ENCODE measurements at places on chromosomes 12 and 14.

GRCh38 chr12:96375170-96375569, 25.1 kb downstream of the CDK17 start:
- DNase-seq = no peak

- peak; percentile 40 for DNase-seq
Measured at GRCh38 chr14:64736271-64737169, 32.3 kb downstream of the PLEKHG3 start.

GRCh38 chr12:6554168-6555017, 1.4 kb downstream of the IFFO1 start:
- DNase-seq = peak; percentile 80

DNA sequence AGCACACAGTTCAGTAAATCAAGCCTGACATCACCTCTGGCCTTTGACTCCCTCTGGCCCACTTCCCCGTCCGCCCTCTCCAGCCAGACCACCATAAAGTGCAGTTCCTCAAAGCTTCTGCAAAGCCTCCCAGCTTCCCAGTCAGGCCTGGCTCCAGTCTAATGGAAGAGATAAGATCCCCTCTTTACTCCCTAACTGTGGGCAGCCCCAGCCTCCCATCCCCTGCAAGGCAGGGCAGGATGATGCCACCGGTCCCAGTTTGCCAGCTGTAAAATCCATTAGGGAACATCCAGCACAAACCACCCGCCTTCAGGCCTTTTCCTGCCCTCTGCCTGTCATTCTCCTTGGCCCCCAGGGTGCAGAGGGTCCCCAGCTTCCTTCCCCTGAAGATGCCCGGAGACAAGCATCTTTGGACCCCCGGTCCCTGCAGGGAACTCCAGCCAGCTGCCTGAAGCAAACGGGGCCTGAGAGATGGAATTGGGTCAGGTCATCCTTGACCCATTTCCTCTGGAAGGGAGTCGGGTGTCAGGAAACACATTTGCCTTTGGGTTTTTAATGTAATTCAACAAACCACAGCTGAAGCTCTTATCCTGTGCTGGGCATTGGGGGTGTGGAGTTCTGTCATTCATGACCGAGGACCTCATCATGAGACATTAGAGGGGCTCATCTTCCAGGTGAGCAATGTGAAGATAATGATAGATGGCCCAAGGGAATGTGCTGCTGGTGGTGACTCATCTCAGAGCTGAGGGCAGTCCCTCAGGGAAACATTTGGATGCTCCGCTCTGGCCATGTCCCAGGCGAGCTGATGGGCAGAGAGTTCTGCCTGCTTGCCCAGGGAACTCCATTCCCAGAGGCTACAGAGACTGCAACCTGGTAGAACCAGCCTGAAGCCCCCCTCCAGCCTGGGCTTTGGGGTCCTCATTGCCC, 93.8 kb upstream of the CLMN start:
- no peak for DNase-seq

DNA sequence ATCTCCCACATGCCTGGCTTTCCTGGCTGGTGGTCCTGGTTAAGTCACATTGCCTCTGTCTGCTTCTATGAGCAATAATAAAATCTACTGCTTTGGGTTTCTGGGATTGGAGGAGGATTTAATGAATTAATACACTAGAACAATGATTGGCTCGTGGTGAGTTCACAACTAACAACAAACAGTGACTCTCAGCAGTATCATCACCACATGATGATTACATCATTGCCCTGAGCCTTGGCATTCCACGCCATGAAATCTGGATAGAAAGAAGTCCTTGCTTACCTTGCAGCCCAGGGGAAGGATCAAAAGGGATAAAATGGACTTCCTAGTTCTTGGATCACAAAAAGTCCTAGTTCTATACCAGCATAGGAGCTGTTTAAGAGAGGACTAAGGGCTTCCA, 1069.0 kb downstream of the VRK1 start:
- DNase-seq = no peak

GRCh38 chr14:61954306-61954705, 192.1 kb downstream of the SNAPC1 start:
- DNase-seq = no peak

DNA sequence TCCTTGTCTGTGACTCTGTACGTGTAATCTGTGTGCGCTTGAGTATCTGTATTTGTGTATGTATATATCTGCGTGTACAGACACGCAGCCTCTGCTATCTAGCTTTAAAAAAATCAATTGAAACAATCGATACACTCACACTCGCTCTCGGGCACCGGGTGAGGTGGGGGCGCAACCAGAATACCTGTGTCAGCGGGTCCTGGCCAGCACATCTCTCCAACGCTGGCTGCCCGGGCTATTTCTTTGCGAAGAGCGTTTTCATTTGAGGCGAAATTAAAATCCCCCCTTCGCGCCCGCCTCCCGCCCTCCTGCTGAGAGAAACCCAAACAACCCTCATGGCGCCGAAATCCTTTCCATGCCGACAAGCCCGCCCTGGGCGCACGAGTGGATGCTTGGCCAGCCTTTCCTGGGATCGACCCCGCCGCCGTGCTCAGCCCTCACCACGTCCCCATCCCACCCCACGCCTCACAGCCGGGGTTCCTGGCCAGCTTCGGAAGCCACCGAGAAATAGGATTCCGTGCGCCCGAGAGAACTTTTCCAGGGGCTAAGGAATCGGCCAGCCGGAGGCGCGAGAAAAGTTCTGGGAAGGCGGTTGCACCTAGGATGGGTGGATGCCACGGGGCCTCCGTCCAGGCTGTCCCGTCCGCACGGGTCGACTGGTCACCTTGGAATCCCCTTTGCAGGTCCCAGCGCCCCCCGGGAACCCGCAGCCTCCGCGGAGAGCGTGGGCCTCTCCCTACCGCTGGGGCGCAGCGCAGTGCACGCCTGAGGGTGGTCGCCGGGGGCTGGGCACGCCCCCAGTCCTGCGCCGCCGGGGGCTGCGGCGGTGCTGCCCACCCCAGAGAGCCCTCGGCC, 1.0 kb downstream of the ZDHHC22 start:
- DNase-seq = no peak

DNA sequence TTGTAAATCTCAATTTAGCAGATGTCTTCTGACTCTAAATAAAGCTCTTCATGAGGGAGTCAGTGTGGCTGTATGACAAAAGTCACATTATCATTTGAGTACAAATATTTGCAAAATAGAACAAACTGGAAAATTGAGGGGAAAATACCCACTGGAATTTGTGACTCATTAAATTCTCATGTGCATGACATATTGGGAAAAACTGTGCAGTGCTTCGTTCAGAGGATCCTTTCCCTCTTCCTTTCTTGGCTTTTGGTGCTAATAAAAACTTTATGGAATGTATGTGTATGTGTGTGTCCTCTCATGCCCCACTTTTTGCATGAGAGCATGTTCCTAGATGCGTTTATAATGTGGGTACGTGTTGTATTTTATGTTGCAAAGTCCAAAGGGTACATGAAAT, 267.8 kb downstream of the KTN1 start:
- DNase-seq = no peak

- no peak for DNase-seq
Measured at GRCh38 chr12:25594376-25594775, 41.3 kb upstream of the LMNTD1 start.

All from lower lobe of right lung (tissue), 2 donors.